Cardiac fibroblast (primary cell): ENCODE measurements at places on chromosomes 5 and 9.

DNA sequence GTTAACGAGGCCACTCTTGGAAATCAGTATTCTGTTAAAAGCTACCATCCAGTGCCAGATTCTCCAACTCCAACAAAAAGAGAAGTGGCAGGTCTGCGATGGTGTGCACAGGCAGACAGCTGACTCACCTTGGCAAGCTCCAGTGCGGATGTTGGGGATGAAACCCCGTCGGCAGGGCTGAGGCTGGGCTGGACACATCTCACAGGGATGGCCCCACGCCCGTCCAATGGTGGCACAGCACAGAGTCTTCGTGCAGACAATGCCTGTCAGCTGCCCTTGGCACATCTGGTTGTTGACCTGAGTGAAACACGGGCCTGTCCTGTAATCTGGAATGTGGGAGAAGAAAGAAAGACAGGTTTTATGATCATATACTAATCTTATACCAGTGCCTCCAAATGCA, 73.4 kb downstream of the FBN2 start:
- DNase-seq, result no peak

DNA sequence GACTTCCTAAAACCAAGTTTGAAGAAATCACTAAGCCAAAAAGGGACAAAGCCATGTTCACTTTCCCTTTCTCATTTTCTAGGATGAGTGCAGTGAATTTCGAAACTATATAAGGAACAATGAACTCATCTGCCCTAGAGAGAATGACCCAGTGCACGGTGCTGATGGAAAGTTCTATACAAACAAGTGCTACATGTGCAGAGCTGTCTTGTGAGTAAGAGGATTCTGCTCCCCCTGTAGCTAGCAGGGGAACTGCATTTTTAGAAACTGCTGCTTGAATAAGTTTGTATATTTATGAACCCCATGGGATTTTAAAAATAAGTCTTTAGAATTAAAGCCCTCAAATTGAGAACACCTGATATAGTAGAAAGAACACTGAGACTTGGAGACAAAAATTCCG, 42.7 kb upstream of the SPINK14 start:
- peak; percentile 27 for DNase-seq

- peak; percentile 35 for DNase-seq
Observed at GRCh38 chr5:31066655-31067328, 126.7 kb upstream of the CDH6 start.

DNA sequence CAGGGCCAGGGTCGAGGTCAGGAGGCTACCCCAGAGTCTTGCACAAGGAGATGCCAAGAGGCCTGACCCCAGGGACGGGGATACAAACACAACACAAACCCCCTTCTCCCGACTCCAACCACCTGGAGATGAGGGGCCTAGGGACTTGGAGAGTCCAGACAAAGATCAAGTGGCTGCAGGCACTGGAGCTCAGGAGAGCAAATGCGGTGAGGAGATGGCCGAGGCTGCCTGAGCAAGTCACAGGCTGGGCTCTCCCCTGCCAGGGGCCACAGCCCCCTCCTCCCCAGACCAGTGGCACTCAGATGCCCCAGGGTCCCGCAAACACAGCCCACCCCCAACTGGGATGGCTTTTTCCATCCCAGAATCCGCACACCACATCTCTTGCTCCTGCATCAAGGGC, 15.8 kb downstream of the SH3GLB2 start:
- no peak for DNase-seq

- DNase-seq, result peak; percentile 20
Observed at GRCh38 chr5:59358005-59358861, 535.3 kb downstream of the PDE4D start.

DNA sequence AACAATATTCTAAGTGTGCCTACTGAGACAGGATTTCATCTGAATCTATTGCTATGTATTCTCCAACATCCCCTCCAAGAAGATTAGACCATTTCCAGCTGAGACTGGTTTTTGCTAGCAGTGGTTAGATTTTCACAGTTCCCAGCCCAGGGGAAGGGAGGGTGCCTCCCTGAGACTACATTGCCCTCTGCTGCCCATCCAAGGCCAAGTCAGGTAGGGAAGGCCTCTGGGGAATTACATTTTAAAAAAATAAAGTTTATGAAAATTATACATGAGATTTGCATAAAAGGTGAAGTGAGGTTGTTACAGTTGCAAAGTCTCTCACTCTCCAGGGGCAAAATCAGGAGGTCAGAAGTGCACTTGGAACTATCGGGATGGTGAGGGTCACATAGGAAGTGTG, 28.0 kb upstream of the SYK start:
- DNase-seq, result no peak
